ENCODE measurements at places on chromosomes 7 and 10. TPM values are rescaled to one million over a fixed set of nuclear protein-coding genes. Genes with fewer than 3 reads are reported as not detected.

- DNase-seq = no peak
These were observed 86.7 kb upstream of the IL6 start for GRCh38 chr7:22640269-22640668.

GRCh38 chr10:8069627-8070026 is 15.1 kb downstream of the GATA3 start:
- peak; percentile 39 for DNase-seq

- no peak for DNase-seq
These were observed 91.6 kb downstream of the GLCCI1 start for GRCh38 chr7:8060241-8060640.

GRCh38 chr7:94067047-94067446 is 62.9 kb upstream of the BET1 start:
- DNase-seq = no peak

DNA sequence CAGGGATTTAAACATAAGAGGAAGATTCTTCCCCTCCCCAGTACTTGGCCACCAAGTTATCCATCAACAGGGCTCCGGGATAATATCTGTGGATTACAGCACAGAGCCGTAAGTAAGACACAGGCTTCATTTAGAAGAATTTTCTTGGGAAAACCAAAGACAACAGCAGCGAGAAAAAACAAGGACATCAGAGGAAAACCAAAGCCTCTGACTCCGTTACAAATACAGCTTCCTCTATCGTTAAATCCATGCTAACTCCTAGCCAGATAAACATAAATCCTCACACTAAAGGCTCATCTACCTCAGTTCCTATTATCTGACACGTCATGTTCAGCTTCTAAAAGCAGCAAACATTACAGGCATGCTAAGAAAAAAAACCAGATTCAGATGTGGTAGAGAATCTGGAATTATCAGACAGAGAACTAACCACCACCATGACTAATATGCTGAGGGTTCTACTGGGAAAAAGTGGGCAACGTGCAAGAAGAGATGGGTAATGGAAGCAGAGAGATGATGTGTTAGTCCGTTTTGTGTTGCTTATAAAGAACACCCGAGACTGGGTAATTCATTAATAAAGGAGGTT is 48.4 kb downstream of the BRI3 start:
- no peak for DNase-seq

GRCh38 chr10:3708852-3709251 is 76.2 kb downstream of the KLF6 start:
- DNase-seq = no peak

GRCh38 chr7:39539816-39540215 is 26.4 kb upstream of the YAE1 start:
- DNase-seq = no peak

The NPTX2 gene
- total RNA-seq = not detected

- no peak for DNase-seq
These were observed 305.5 kb downstream of the C7orf25 start for GRCh38 chr7:42606193-42606905.

The PLXDC2 gene
- total RNA-seq = 1.9 TPM

The COL28A1 gene
- total RNA-seq = 0.06 TPM

The HKDC1 gene
- 0.54 TPM for total RNA-seq

- DNase-seq = peak; percentile 38
These were observed 371.9 kb downstream of the BMPER start for GRCh38 chr7:34277016-34277802.

GRCh38 chr7:47591655-47592572 is 10.0 kb upstream of the TNS3 start:
- DNase-seq = no peak

DNA sequence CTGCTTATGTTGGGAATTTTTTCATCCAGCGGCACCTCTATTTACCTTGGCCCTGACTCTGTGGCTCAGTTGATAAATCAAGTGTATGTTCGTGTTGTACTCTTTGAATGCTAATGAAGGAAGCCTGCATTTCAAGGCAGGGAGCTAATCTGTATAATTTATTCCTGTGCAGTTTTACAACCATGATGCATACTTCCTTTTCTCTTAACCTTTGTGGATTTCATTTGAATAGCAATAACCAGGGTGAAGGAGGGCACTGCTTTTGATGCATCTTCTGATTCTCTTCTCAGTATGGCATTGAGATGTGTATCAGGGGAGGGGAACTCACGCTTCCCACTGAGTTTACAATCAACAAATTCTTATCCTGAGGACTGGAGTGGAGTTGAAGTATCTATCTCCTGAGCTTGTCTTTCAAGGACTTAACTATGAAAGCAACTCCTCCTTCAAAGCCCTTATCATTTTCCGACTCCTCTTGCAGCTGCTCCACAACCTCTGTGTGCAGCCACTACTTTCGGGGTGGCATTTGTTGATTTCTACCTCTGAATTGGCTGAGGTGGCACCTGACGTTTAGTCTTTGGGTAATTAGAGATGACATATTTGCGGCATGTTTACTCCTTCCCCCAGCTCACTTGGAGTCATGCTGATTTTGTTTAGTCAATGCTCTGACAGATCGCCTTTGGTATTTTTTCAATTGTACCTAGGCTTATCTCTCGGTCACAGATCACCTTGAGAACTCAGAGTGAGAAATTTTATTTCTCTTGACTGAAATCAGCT is 275.2 kb downstream of the PHTF2 start:
- no peak for DNase-seq

GRCh38 chr10:43619368-43619767 is 13.1 kb downstream of the ZNF485 start:
- DNase-seq = no peak

DNA sequence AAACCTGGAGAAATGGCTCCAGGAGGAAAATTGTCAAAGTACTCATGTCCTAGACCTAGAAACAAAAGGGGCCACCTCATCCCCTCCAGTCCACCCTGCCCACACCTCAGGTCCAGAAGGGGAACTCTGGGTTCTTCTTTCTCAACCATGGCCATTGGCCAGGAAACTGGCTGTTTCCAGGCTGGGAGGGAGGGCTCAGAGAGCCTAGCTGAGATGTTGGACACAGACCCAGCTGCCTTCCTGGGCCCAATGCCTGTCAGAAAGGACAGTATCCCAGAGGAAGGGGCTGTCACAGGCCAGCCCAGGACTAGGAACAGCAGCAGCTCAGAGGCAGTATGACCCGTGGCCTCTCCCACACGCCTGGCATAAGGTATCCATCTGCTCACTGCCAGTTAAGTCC is 9.6 kb downstream of the GRID1 start:
- no peak for DNase-seq

The HABP2 gene
- not detected for total RNA-seq

- DNase-seq = no peak
These were observed 127.3 kb upstream of the RHEB start for GRCh38 chr7:151647006-151647405.

The JCAD gene
- total RNA-seq = 36.9 TPM

DNA sequence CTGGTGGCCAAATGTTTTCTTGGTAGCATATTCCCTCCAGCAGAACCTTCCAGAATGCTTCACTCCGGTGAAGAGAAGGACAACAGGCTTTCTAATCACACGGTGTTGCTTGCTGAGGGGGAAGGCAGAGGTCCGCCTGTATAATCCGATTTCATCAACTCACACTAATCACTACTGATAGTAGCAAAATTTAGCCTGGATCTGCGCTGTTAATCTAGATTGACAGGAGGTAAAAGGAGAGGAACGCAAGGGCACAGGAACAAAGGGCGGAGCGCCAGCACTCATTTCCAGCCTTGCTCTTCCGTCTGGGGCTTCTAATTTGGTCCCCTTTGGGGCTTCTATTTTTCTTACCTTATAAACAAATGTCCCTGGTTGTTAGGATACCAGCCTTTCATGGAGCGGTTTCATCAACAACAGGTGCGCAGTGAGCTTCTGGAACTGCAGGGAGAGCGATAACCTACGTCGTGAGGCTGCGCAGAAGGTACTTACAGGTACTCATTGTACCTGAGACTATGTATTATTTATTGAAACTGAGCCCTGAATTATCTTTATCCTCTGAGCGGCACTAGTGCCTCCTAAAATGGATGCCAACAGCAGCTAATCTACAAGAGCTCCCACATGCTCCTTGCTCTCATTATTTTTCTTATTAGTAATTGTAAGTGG is 150.6 kb downstream of the CACNB2 start:
- DNase-seq = no peak

GRCh38 chr7:149422162-149422913 is 38.5 kb downstream of the ZNF777 start:
- DNase-seq = no peak

The ARHGEF5 gene
- not detected for total RNA-seq
